ENCODE measurements at places on chromosomes 4 and X. TPM values are rescaled to one million over a fixed set of nuclear protein-coding genes. Genes with fewer than 3 reads are reported as not detected.

Gene IL2
- not detected for total RNA-seq

Gene ANKRD37
- total RNA-seq = 3.9 TPM

Gene UGT2A1
- total RNA-seq = not detected

Gene HS3ST1
- 2.5 TPM for total RNA-seq

Gene CXCL1
- total RNA-seq = 5.2 TPM

Gene ENAM
- 0.18 TPM for total RNA-seq

Gene MAGEA9B
- total RNA-seq = not detected

Gene DMD
- total RNA-seq = 10.3 TPM

Gene REELD1
- not detected for total RNA-seq

Gene DAPP1
- total RNA-seq = not detected

GRCh38 chr4:37522996-37523395 lies 163.2 kb downstream of the RELL1 start:
- no peak for DNase-seq

GRCh38 chr4:184715526-184715925 lies 18.4 kb downstream of the CENPU start:
- DNase-seq = no peak

GRCh38 chrX:48474127-48474526 lies 1.9 kb upstream of the FTSJ1 start:
- no peak for DNase-seq

- peak; percentile 53 for DNase-seq
Measured at GRCh38 chr4:145177906-145178538, 2.4 kb downstream of the OTUD4 start.

- DNase-seq = peak; percentile 60
Measured at GRCh38 chr4:54254116-54254914, 25.2 kb downstream of the PDGFRA start.

- peak; percentile 25 for DNase-seq
Measured at GRCh38 chrX:118621081-118621759, 106.2 kb upstream of the IL13RA1 start.

DNA sequence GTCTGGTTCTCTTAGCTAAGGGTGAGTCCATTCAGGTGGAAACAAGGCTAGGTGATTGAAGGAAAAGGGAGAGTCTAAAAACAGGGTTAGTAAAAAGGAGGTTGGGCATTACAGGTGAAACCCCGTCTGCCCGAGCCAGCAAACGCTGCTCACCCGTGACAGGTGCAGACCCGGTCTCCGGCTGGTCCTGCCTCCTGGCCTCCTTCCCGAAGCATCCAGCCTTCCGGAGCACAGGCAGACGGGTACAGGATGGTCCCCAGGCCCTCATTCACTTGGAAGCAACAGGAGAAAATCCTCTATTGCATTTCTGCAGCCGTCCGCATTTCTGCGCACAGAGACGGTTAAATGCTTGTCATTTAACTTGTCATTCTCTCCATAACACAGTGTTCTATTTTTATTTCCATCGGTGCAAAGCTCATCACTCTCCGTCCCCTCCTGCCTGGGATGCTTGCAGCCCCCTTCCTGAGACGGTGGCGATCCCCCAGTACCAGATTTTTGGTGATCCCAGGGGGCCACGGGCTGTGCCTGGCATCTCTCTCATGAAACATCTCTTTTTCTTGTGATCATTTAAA lies 90.8 kb upstream of the PPP2R3B start:
- DNase-seq = no peak

GRCh38 chrX:46561824-46562657 lies 11.5 kb upstream of the CHST7 start:
- no peak for DNase-seq

- no peak for DNase-seq
Measured at GRCh38 chrX:68345025-68345424, 88.3 kb downstream of the OPHN1 start.

GRCh38 chrX:6732101-6732500 lies 197.2 kb upstream of the VCX3A start:
- no peak for DNase-seq

GRCh38 chr4:97911236-97911906 lies 231.9 kb downstream of the STPG2 start:
- no peak for DNase-seq

GRCh38 chr4:172245516-172245915 lies 432.3 kb downstream of the GALNTL6 start:
- no peak for DNase-seq

- DNase-seq = peak; percentile 27
Measured at GRCh38 chr4:95537191-95537590, 11.6 kb downstream of the UNC5C start.

DNA sequence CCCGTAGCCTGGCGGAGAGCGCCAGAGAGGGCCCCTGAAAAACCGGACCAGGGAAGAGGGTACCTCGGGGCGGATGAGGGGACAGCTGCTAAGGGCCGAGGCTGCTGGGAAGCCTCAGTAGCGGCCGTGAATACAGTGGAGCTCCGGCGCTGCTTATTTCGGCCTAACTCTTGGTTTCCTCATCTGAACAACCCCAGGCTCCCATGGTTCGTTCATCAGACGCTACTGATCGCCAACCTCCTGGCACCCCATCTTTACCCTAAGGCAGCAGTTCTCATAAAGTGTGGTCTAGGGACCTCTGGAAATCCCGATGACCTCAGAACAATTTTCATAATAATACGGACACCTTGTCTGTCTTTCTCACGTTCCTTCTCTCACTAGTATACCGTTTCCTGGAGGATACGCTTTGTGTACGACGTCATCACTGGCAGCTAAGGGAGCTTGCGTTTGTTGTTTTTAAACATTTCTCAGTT lies 645 bp upstream of the RAB28 start:
- DNase-seq = peak; percentile 43

- no peak for DNase-seq
Measured at GRCh38 chrX:103616676-103617186, 9.0 kb downstream of the TCEAL3 start.

DNA sequence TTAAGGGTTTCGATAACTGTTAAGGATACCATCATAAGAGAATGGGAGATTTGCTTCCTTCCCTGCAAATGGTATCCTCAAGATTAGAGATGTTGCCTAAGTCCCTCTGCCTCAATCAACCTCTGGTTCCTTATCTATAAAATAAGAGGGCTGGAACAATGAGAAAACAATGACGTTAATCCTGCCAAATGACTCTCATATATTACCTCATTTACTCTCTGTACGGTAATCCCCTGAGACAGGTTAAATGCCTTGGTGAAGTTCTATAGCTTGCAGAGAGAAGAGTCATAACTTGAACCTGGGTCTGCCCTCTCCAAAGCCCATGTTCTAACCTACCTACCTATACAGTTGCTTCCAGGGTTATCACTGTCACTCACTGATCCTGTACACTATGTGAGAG lies 100.2 kb upstream of the OTUD4 start:
- DNase-seq = peak; percentile 84

GRCh38 chr4:165384598-165384997 lies 5.8 kb downstream of the CPE start:
- DNase-seq = peak; percentile 75

Data from fibroblast of the aortic adventitia (primary cell).